ENCODE measurements at places on chromosomes 5 and 9.

DNA sequence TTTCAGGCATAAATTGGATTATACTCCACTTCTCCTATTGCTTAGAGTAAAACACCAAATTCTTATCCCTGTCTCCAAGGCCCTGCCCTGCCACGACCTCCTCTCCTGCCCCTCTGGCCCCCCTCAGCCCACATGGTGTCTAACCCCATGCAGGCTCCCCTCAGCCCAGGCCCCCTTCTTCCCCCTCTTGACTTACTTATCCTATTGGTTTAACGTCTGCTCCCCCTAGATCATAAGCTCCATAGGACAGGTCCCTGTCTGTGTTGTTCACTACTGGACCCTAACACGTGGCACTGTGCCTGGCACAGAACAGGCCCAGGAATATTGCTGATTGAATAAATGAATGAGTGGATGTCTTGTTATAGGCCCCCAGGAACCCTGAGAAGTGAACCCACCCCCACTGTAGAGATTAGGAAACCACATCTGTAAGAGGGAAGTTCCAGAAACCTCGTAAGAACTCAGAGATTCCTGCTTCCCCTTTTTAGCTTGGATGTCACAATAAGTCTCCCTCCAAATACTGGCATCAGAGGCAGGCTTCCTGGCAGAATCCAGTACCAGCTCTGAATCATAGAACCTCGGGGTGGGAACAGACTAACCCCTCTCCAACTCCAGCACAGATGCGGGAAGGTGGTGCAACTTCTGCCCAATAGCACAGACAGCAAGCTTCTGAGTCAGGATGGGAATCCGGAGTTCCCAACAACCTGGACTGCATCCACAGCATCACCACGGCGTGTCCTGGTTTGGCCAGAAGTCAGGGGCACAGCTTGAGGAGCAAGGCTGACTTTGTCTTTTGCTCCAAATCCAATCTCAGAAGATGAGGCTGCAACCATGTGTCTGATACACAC is 31.5 kb downstream of the HRH2 start:
- DNase-seq, result no peak

DNA sequence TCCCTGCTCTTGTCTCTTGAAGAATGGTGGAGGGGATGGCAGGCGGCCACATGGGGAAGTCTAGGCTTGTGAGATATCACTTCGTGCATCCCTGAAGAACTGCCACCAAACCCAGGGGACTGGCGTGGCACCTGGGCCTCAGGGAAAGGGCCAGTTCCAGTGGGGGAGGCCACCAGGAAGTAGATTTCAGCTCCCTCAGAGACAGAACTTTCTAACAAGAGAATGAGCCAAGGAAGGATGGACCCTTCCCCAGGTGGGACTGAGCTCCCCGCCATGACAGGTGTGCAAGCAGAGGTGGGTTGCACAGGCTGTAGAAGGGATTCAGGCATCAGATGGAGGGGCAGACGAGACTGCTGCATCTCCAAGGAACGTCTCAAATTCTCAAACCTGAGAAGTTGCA is 193.9 kb downstream of the GABBR2 start:
- no peak for DNase-seq

- DNase-seq, result no peak
Observed at GRCh38 chr5:172632346-172633092, 8.5 kb upstream of the NEURL1B start.

- no peak for DNase-seq
Observed at GRCh38 chr5:149809931-149810691, 80.0 kb downstream of the PPARGC1B start.

DNA sequence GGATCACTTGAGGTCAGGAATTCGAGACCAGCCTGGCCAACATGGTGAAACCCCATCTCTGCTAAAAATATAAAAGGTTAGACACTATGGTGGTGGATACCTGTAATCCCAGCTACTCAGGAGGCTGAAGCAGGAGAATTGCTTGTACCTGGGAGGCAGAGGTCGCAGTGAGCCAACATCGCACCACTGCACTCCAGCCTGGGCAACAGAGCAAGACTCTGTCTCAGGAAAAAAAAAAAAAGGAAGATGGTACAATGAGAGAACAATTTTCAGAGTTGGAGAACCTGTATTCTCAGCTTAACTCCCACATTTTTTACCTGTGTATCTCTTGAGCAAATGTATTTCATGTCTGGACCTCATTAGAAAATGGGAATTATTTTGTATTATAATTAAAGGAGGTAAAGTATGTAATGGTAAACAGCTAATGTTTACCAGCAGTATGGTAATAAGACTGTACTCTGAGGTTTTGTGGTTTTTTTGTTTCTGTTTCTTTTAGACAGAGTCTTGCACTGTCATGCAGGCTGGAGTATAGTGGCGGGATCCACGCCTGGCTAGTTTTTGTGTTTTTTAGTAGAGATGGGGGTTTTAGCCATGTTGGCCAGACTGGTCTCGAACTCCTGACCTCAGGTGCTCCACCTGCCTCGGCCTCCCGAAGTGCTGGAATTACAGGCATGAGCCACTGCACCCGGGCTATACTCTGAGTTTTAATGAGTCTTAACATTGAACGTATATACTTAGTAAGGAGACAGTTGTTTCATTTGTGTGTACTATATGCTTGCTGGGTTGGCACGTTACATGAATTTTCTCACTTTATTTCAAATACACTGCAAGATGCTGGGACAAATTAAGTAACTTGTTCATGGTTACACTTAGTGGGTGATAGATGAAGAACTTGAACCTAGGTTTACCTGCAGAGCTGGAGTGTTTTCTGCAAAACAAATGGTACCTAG is 16.2 kb downstream of the UHRF2 start:
- DNase-seq, result no peak

DNA sequence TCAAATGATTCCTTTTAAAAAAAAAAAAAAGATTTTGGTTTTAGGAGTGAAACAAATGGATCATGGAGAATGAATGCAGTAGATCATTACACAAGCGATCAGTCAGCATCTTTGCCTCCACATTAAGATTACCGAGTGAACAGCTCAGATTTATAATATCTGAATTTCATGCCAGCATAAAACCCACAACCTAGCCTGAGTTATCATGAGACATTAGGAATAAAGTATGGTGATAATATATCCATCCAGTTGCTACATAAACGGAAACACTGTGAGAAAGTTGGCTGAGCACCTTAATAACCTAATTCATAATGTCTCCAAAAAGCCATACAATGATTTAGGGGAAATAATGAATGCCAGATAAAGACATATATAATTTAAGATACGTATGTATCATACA is 553.1 kb upstream of the TUSC1 start:
- DNase-seq, result no peak

Data from activated CD4-positive, alpha-beta T cell treated with anti-CD3 and anti-CD28 coated beads, Interleukin-2, amount 50 U/mL, for 1 hour (primary cell).